ENCODE measurements at places on chromosomes 6 and 20.

DNA sequence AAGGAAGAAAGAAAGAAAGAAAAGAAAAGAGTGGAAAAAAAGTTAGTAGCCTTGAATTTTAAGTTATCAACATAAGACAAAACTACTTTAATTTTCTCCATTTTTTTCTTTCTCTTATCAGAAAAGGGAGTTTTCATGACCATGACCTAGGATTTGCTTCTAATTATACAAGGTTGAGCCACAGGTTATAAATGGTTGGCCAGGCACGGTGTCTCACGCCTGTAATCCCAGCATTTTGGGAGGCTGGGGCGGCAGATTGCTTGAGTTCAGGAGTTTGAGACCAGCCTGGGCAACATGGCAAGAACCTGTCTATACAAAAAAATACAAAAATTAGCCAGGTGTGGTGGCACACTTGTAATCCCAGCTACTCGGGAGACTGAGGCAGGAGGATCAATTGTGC lies 7.8 kb upstream of the MTRES1 start:
- DNase-seq, result no peak

DNA sequence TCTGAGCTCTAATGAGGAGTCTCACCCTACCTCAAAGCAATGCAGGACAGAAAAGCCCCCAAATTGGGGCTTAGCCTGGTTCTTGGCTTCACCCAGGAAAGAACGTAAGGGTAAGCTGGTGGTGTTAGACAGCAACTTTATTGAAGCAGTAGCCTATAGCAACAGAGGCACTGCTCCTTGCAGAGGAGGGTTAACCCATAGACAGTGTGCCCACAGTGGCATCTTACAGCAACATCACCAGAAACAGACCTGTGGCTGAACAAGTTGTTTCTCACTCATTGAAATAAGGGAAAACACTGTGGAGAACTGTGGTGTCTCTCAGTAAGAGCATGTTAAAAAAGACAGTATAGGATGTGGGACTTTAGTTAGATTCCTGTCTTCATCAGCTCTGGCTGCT lies 80.4 kb upstream of the SPTLC3 start:
- no peak for DNase-seq

DNA sequence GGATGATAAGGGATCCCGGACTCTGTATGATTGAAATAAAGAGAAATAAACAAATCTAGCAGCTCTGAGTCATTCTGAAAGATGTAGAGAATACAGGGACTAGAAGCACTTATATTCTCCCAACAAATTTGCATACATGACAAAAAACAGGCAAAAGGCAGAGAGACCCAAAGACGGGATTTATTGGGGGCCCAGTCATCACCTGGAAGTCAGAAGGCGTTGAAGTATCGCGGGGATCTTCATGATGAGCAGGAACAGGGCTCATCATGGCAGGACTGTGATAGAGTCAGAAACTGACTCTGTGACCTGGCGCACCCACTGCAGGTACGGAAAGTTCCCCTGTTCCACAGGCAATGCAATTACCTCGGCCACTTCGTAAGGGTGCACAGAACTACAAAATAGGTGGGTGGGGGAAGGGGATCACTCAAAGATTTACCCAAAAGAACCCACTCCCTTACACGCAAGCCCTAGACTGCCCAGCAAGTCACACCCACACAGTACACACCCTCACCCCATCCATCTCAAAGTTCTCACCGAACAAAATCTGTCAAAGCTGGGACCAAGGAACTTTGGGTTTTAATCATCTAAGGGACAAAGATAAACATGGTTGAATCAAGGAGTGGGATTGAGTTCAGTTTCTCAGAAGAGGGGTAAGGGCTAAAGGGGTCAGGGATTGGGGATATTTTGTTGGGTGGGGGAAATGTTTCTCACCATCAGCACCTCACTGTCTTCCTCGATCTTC lies 1.4 kb downstream of the CUTA start:
- DNase-seq, result no peak

GRCh38 chr20:33277471-33278441 lies 5.3 kb upstream of the BPIFB1 start:
- no peak for DNase-seq

GRCh38 chr20:17878069-17878911 lies 90.3 kb downstream of the SNX5 start:
- no peak for DNase-seq

- DNase-seq, result no peak
Observed at GRCh38 chr6:38151580-38152500, 332.3 kb downstream of the ZFAND3 start.

DNA sequence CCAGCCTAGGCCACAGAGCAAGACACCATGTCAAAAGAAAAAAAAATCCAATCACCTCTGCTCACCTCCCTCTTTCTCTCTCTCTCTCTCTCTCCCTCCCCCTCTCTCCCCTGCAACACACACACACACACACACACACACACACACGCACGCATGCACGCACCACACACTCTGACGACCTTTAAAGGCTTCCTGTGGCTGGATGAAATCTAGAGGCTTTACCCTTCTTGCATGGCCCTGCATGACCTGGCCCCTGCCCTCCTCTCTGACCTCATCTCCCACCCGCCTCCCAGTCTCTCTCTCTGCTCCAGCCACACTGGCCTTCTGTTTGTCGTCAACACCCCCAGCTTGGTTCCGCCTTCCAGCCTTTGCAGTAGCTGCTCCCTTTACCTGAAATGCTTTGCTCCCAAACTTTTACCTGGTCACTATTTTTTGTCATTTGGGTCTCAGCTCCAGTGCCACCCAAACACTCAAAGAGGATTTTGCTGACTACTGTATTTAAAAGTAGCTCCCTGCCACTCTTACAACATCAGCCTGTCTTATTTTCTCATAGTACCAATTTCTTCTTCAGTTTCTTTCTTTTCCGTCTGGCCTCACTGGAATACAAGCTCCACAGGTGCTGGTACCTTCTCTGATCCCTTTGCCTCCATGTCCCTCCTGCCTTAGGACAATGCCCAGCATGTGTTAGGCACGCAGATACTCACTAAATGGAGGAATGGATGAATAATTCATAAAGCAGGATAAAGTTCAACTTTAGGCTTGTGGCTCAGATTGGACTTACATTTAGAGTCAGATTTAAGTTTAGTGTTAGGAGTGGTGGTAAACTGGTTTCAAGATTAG lies 4.3 kb upstream of the LTA start:
- DNase-seq, result no peak

Measured in activated CD4-positive, alpha-beta T cell treated with anti-CD3 and anti-CD28 coated beads, Interleukin-2, amount 50 U/mL, for 4 hours (primary cell).